ENCODE measurements at places on chromosomes 3 and 15.

DNA sequence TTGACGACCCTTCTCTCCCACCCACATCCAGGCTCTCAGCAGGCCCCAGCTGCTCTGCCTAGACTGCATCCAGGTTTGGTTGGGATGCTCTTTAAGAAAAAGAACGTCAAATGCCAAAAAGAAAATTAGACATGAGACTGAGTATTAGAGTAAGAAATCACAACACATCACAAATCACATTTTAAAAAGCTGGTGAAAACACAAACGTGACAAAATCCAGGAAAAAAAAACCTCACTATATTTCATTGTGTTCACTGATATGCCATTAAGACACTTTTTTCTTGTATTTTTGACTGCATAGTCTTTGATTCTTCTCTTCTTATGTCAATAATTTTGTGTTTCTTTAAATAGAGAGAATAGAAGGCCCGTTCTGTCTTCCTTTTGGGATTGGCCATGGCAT is 243.7 kb downstream of the TLE3 start:
- no peak for DNase-seq

GRCh38 chr3:183515968-183516851 is 39.3 kb downstream of the KLHL6 start:
- DNase-seq, result peak; percentile 70

GRCh38 chr3:25155652-25156471 is 272.2 kb upstream of the RARB start:
- no peak for DNase-seq

DNA sequence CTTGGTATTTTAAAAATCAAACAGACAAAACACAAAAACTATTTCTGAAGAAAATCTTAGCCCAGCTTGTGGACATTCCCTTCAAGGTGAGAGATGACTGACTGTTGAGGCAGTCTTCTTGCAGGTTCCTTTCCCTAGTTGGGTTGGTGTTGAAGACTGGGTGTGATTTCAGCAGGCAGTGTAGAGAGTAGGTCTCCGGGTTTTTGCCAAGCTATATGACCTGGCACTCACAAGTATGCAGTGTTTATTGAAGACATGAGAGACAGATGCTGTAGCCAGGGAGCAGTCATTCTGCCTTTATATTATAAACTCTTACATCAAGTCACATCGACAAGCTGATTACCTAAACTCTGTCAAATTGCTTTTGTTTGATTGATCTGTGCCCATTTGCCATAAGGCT is 17.5 kb downstream of the SENP8 start:
- no peak for DNase-seq

DNA sequence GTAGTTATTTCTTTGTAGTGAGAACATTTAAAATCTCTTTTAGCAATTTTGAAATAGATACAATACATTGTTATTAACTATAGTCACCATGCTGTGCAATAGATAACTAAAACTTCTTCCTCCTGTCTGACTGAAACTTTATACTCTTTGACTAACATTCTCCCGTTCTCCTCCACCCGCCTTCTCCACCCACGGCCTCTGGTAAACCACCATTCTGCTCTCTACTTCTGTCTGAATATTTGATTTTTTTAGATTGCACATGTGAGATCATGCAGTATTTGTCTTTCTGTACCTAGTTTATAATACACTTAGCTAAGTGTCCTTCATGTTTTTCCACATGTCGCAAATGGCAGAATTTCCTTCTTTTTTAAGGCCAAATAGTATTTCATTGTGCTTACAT is 72.8 kb upstream of the RBM5 start:
- DNase-seq, result no peak

DNA sequence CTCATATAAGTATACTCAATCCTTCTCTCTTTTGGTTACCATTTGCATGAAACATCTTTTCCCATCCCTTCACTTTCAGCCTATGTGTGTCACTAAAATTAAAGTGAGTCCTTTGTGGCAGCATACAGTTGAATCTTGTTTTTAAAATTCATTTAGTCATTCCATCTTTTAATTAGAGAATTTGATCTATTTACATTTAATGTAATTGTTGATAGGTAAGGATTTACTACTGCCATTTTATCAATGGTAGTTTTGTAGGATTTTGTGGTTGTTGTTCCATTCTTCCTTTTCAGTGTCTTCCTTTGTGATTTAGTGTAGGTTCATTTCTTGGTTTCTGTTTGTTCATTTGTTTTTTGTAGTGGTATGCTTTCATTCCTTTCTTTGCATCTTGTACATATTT is 191.9 kb upstream of the CTNNB1 start:
- no peak for DNase-seq

GRCh38 chr3:167057581-167057980 is 322.5 kb downstream of the ZBBX start:
- DNase-seq, result no peak

GRCh38 chr3:65443739-65444446 is 594.8 kb downstream of the MAGI1 start:
- no peak for DNase-seq

GRCh38 chr15:38398134-38398533 is 55.8 kb upstream of the FAM98B start:
- DNase-seq, result no peak

GRCh38 chr3:178233371-178234071 is 302.7 kb upstream of the KCNMB2 start:
- no peak for DNase-seq

DNA sequence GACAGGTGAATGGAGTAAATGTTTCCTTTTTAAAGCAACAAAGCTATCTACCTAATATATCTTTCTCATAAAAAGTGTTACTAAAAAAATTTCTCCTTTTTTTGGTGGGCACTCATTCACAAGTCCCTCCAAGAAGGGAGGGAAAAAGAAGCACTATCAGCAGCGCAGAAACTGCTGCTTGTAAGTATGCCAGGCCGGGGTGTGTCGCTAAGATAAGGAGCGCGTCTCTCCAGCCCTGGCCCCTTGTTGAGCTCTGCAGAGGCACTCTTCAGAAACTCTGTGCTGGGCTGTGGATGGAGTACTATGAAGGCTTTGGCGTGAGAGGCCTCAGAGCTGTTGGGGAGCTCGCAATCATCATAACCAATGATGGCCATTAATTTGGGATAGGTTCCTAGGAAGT is 49.1 kb downstream of the ZDHHC3 start:
- DNase-seq, result no peak

- peak; percentile 21 for DNase-seq
These were observed 123.5 kb upstream of the TBL1XR1 start for GRCh38 chr3:177320765-177321247.

GRCh38 chr15:26516102-26516980 is 256.5 kb downstream of the GABRB3 start:
- DNase-seq, result no peak

DNA sequence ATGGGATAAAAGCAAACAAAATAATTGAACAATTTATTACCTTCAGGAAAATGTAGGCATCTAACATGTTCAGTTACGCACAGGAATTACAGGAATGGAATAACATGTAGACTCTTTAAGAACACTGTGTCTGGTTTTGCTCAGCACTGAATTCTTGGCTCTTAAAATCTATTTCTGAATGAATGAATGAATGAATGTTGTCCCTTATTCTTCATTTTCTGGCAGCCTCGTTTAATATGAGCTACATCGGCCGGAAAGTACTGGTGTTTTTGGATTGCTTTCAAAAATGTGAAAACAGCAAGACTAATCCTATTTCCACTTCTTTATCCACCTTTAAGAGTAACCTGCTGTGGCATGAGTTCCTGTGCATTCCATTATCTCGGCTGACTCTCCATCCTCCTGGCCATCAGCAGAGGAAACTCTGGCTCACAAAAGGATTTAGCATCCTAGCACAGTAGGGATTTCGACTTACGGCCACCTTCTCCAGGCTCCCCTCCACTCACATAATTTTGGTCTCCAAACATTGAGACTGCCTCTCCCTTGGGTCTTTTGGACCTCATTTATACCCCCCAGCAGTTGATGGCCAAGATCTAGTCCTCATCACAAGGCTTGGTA is 145.3 kb downstream of the FOXP1 start:
- no peak for DNase-seq

DNA sequence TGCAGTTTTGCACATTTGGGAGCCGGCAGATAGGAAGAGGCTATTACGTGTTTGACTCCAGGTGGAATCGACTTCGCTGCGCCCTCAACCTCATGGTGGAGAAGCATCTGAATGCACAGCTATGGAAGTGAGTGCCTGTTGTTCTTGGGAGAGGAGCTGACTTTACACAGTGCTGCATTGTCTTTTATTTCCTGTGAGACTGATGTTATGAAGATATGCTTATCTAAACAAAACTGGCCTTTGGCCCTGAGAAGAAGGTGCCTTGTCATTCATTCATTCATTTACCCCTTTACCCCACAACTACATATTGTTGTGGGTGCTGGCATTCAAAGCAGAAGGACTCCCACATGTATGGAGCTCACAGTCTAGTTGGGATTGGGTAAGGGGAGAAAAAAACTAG is 32.6 kb downstream of the PSMD6 start:
- DNase-seq, result no peak

DNA sequence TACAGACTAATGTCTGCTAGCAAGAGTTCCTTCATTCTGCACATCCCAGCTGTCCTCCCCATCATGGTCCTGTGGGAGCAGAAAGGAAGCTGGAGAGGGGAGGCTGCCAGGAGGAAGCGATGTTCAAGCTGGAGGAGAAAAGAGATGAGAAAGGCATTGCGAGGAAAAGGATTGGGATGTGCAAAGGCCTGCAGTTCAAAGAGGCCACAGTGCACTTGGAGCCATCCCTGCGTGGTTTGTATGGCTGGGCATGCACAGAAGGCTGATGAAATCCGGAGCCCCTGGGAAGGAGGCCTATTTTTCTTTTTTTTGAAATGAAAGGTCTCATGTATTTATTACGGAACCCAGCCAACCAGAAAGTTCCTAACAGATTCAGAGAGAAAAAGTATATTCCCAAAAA is 22.8 kb downstream of the AMOTL2 start:
- no peak for DNase-seq

DNA sequence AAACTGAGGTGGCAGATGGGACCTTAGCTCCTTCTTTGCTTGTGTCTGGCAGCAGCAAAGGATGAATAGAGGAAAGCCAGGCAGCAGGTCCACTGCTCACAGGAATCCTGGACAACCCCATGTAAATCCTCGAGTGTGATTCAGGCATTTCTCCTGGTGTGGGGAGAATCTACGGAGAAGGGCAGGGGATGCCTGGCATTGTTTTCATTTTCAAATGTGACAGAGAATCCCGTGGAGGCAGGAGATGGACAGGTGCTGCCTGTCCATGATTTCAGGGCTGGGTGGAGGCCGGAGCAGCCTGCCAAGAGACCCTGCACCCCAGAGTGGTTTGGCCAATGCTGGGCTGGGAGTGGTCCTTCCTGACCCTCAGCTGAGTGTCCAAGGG is 1.7 kb downstream of the HRH1 start:
- no peak for DNase-seq

- DNase-seq, result no peak
These were observed 303.2 kb upstream of the TLE3 start for GRCh38 chr15:70400766-70401541.

GRCh38 chr3:128070898-128071591 is 18.8 kb downstream of the SEC61A1 start:
- DNase-seq, result no peak
